ENCODE measurements at places on chromosomes 4 and X. TPM values are rescaled to one million over a fixed set of nuclear protein-coding genes. Genes with fewer than 3 reads are reported as not detected.

Gene PPP1R3F
- polyA plus RNA-seq = 8.3 TPM

Gene EMD
- polyA plus RNA-seq = 35.5 TPM

Gene STS
- polyA plus RNA-seq = 0.56 TPM

Gene WDFY3
- not detected for polyA plus RNA-seq

Gene FSTL5
- not detected for polyA plus RNA-seq

Gene SLIT2
- not detected for polyA plus RNA-seq

Gene LANCL3
- 0.09 TPM for polyA plus RNA-seq

Gene PAGE1
- not detected for polyA plus RNA-seq

Gene AMER1
- polyA plus RNA-seq = 0.21 TPM

Gene CACNA1F
- polyA plus RNA-seq = 0.02 TPM

Gene CHRDL1
- not detected for polyA plus RNA-seq

Gene EOLA2
- 25.7 TPM for polyA plus RNA-seq

Gene PCDH7
- not detected for polyA plus RNA-seq

Gene SNX25
- polyA plus RNA-seq = 7.6 TPM

Gene CAPN6
- polyA plus RNA-seq = not detected

Gene POU4F2
- not detected for polyA plus RNA-seq

Gene MID1IP1
- 12.6 TPM for polyA plus RNA-seq
